Kidney tubule cell (primary cell): ENCODE measurements at places on chromosomes 5 and 9.

GRCh38 chr9:91868732-91869391 is 81.2 kb downstream of the ROR2 start:
- no peak for DNase-seq

GRCh38 chr5:98773464-98774191 is at the start of gene RGMB:
Gene RGMB, plus strand, starts transcription at chr5:98773663. Its CDS starts 408 bp downstream, at chr5:98774071.
- DNase-seq = peak; percentile 99

GRCh38 chr5:108857905-108858304 is 110.2 kb downstream of the FER start:
- no peak for DNase-seq

DNA sequence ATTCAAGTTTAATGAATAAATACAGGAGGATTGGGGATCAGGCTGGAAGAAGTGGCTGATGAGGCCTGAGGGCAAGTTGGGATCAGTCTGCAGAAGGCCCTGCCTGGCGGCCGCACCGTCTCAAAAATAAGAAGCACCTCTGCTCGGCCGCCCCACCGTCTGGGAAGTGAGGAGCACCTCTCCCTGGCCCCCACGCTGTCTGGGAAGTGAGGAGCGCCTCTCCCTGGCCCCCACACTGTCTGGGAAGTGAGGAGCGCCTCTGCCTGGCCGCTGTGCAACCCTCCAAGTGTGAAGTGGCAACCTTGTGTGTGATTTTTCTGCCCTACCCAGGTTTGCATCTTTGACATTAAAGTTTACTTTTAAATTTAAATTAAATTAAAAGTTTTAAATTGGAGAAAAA is 35.4 kb downstream of the POLR1E start:
- DNase-seq = no peak

DNA sequence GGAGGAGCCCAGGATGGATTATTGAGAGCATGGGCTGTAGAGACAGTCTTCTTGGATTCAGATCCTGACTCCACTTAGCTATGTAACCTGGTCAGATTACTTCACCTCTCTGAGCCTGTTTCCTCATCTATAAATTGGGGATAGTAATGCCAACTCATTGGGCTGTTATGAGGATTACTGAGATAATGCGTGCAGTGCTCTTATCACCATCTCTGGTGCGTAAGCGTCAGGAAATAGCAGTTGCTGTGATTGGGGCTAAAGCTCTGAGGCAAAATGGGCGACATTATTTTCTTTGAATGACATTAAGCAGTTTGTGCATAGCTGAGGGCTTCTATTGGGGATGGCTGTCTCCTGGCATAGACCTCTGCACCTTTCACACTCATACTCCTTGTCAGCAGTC is 995 bp upstream of the MSMP start:
- DNase-seq = no peak

DNA sequence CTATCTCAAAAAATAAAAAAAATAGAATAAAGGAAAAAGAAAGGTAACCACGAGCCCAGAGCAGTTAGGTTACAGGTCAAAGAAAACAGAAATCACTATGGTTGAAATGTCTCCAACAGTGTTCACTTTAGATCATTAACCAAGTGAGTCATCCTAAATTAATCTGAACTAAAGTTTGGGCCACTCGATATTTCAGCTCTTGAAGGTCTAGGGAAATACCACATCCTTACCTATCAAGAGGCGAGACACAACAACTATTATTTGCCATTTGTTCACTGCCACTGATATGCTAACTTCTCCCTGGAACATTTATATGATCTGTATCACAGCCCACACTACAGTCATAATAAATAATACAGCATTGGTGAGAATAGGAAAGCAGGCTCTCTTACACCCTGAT is 111.3 kb upstream of the NR5A1 start:
- peak; percentile 86 for DNase-seq

DNA sequence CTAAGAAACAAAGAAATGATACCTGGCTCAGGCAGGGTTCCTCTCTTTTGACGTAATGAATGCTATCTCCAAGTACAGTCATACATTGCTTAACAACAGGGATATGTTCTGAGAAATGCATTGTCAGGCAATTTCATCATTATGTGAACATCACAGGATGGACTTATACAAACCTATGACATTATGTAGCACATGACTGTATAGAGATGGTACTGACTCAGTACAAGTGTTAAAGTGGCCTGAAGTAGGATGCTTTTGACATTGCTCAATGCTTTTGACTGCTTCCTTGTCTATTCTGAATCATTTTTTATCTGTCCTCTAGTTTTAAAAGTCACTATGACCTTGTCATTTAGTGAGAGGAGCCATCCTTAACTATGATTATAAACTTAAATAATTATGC is 147.6 kb downstream of the NR2F1-AS1 start:
- peak; percentile 65 for DNase-seq

DNA sequence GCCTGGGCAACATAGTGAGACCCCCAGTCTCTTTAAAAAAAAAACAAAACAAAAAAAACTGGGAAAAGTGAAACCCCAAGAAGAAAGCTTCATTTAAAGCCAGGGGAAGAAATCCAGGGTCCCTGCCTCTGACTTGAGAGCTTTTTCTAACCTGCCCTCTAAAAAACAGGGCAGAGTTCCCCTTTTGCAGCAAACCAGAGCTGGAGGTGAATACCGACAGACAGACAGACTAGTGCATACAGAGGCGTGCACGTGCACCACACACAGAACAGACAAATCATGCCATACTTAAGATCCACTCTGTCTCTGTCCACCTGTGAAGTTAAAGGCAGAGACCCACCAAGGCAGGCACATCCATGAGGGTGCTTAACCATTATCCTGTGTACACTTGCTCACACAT is 11.7 kb upstream of the AQP3 start:
- DNase-seq = no peak

DNA sequence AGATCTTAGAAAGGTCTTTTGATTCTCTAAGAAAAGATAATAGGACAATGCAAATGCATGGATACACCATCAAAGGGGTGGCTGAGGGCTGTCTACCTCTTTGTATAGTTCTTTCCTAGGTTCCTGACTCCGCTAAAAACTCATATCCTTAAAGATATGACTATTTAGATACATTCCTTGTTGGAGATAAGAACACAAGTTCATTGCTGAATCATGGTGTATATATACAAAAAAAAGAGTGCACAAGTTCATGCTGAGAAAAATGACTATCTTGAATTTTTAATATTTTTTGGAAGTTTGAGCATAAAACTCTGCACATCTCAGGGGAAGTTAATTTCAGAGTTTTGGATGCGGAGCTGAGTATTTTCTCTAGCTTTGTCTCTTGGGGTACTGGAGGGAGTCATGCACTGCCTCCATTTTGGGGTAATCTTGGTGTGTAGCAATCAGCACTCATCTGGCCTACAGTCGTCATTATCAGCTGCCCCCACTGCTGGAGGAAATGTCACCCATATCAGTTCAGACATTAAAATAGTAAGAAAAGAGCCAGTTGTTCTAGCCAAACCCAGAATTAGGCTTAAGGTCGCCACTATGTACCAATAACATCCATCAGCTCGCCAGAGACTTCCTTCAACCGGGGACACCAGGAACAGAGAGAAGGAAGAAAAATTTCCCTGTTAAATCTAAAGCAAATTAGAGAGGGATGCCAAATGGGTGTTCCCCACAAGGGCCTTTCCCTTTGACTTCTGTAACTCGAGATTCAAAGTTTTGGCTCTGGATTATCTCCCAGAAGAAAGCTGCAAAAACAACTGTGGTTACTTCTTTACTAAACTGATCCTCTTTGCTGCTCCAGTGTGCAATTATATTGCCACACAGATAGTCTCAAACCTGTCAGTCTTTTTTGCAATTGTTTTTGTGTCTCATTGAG is 49.0 kb downstream of the PTTG1 start:
- DNase-seq = no peak

GRCh38 chr5:94467346-94467953 is 151.0 kb downstream of the KIAA0825 start:
- no peak for DNase-seq

- DNase-seq = no peak
Measured at GRCh38 chr5:76930083-76930482, 22.8 kb upstream of the CRHBP start.

GRCh38 chr5:147565524-147565923 is 55.7 kb upstream of the DPYSL3 start:
- peak; percentile 85 for DNase-seq

DNA sequence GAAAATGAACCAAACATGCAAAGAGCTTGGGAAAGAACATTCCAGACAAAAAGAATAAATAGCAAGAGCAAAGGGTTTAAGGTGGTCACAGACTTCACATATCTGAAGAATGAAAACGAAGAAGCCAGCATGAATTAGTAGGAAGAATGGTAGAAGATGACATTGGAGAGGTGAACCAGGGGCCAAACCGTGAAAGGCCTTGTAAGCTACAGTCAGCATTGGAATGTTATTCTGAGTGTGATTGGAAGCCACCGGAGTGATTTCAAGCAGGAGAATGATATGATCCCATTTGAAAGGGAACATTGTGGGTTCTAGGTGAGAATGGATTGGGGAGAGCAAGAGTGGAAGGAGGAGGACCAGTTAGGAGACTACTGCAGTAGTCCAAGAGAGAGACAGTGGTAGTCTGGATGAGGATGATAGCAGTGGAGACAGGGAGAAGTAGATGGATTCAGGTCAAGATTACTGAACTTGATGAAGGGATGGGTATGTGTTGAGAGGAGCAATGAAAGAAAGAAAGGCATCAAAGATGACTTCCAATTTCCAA is 6.9 kb upstream of the PFDN1 start:
- no peak for DNase-seq

DNA sequence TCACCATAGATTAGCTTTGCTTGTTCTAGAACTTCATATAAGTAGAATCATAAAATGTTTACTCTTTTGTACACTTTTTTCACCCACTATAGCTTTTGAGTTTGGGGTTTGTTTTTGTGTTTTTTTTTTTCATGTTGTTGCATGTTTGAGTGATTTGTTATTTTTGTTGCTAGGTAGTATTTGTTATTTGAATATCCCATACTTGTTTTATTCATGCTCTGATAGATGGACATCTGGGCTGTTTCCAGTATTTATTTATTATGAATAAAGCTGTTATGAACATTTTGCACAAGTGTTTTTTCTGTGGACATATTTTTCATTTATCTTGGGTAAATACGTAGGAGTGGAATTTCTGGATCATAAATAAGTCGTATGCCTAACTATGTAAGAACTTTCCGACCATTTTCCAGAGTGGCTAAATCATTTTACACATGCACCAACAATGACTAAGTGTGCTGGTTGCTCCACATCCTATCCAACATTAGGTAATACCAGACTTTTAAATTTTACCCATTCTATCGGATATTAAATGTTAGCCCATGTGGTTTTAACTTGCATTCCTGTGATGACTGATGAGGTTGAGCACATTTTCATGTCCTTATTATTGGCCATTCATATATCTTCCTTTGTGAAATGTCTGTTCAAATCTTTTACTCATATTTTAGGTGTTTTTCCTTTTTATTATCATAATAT is 69.1 kb upstream of the NR4A3 start:
- DNase-seq = peak; percentile 93

DNA sequence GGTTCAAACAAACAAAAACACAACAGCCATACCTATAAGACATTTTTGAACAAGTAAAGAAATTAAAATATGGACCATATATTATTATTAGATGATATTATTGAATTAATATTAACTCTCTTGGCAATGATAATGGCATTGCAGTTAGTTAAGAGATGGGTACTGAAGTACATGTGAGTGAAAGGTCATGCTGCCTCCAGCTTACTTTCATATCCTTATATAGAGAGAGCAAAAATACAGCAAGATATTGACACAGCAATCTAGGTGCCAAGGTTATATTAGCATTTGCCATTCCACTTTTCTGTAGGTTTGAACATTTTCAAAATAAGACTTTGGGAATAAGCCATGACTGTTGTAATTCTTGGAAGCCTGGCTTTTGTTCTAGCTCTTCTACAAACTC is 6.1 kb downstream of the TNFSF8 start:
- DNase-seq = no peak

GRCh38 chr5:134567641-134568336 is 42.3 kb downstream of the JADE2 start:
- peak; percentile 84 for DNase-seq

- DNase-seq = no peak
Measured at GRCh38 chr5:16723821-16724220, 107.0 kb upstream of the RETREG1 start.

DNA sequence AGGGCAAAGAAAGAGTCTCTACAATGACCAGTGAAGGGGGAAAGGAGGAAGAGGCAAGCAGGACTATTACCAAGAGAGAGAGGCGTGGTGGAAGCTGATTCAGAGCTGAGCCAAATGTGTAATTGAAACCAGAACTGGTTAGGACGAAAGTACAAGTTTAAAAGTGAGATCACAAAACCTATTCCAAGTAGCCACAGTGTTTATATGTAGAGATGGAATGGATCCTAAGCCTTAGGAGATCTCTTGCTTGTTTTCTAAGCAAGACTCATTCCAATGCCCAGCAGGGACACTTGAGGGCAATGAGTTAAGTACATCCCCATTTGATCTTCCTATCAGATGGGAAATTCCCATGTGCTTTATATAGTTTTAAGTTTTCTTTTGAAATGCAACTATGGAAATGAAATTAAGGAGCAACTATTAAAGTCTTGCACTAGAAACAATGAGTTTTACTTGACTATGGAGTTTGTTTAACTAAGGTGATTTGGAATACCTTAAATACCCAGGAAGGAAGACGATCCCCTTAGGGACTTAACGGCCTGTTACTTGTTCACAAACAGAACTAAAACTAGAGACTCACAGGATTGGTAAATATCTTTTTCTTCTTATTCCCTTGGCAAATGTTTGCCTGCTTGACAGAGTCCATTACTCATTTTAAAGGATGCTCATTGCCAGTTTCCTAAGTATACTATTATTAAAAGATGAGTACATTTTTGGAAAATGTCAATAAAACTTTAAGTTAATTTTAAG is 51.1 kb upstream of the SNX2 start:
- DNase-seq = peak; percentile 18
